ENCODE measurements at places on chromosomes 1 and 21.

GRCh38 chr1:239287296-239287695, 99.1 kb upstream of the CHRM3 start:
- DNase-seq = no peak

GRCh38 chr1:109689844-109690405, 2.3 kb downstream of the GSTM1 start:
- DNase-seq = no peak

DNA sequence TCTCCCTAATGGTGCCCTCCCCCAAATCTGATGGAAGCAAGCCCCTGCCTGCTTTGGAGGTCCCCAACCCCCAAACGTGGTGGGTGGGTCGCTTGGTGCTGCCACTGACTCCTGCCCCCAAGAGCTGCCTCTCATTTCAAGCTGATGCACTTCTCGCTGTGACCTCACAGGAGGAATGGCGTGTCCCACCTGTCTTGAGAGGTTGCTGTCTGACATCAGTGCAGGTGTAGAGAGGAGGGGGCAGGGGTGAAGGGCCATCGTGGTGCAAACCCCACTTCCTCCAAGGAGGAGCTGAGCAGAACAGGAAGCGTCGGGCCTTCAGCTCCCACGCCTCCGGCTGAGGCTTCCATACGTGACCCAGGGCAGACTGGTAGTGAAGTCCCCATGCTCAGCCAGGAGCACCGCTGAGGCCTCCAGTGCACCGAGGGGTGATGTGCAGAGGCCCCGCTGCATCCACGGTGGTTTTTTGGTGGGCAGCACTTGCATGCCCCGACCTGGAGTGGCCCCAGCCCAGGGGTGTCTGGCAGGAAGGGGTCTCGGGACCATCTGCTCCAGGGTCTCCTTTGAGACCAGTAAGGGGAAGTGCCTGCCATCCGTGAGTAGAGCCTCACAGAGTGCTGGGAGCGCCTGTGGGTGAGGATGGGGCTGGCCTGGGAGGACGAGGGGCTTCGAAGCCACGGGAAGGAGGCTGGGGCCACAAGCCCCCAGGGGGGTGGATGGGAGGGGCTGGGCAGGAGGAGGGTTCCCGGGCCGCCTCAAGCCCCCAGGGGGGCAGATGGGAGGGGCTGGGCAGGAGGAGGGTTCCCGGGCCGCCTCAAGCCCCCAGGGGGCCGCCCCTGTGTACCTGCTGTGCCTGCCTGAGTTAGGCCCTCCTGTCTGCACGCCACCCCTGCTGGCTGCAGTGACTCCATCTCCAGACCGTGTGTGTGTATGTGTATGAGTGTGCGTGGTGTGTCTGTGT, 39.8 kb downstream of the WDR4 start:
- DNase-seq = no peak

- DNase-seq = no peak
Observed at GRCh38 chr1:161185282-161185682, 8.0 kb upstream of the B4GALT3 start.

- no peak for DNase-seq
Observed at GRCh38 chr1:205309741-205310140, 11.8 kb downstream of the NUAK2 start.

DNA sequence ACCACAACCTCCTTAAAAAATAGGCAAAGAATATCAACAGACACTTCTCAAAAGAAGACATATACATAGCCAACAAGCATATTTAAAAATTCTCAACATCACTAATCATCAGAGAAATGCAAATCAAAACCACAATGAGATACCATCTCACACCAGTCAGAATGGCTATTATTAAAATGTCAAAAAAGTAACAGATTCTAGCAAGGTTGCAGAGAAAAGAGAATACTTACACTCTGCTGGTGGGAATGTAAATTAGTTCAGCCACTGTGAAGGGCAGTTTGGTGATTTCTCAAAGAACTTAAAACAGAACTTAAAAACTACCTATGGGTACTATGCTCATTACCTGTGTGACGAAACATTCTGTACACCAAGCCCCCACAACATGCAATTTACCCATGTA, 20.7 kb downstream of the CD1B start:
- no peak for DNase-seq

DNA sequence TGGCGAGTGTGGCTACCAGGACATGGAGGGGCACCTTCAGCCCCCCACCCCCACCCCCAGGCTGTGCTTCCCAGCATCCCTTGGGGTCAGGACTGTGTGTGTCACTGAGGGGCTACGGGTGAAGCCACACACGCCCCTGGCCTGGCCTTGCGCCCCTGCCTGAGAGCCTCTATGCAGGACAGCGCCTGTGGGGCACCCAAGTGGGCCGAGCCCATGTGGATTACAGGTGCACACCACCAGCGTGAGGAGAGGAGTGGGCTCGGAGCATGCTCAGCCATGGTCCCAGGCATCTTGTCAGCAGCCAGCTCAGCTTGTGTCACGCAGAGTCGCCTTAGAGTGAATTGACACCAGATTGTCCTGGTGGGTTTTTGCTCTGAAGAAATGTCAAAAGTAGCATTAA, 27.9 kb downstream of the FAAP20 start:
- no peak for DNase-seq

GRCh38 chr1:156430303-156430702, 61.3 kb downstream of the RHBG start:
- peak; percentile 31 for DNase-seq

- no peak for DNase-seq
Observed at GRCh38 chr1:172342584-172343239, 77.8 kb upstream of the C1orf105 start.

DNA sequence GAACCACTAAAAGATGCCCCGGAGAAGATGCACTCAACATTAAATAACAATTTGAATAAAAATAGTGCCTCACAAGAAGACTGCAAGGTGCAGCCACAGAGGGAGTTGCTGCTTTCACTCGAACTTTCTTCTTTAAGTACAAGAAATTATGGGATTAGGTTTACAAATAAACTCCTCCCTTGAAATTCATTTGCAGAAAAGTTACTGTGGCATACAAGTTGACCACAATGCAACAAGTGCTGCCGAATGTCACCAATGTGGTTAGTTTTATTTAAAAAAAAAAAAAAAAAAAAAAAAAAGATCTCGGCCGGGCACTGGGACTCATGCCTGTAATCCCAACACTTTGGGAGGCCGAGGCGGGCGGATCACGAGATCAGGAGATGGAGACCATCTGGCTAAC, 76.8 kb upstream of the RAB4A start:
- DNase-seq = no peak

GRCh38 chr1:224524679-224525078, 90.1 kb upstream of the WDR26 start:
- DNase-seq = no peak

DNA sequence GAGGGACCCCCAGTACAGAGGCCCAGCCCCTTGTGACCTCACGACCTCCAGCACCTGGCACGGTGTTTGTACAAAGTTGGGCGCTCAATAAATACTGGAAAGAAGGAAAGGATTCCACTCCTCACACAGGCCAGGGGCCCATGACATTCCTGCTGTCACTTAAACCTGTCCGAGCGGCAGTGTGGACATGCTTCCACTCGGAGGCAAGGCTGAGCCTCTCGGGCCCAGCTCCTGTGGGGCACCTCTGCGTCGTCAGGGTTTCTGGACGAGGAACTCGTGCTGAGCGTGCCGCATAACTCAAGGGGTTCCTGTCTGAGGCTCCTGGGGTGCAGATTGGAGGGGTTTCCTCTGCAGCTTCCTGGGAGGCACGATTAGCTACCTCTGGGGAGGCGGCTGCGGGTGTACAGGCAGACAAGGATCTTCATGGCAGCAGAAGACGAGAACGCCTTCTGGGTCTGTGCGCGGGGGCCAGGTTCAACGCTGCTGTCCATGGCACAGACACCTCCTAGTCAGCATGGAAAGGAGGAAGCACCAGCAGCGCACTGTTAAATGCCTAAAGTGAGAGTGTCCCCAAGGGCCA, 3.6 kb upstream of the SMIM1 start:
- no peak for DNase-seq

- DNase-seq = peak; percentile 87
Observed at GRCh38 chr1:154325583-154326545, 539 bp downstream of the ATP8B2 start.

DNA sequence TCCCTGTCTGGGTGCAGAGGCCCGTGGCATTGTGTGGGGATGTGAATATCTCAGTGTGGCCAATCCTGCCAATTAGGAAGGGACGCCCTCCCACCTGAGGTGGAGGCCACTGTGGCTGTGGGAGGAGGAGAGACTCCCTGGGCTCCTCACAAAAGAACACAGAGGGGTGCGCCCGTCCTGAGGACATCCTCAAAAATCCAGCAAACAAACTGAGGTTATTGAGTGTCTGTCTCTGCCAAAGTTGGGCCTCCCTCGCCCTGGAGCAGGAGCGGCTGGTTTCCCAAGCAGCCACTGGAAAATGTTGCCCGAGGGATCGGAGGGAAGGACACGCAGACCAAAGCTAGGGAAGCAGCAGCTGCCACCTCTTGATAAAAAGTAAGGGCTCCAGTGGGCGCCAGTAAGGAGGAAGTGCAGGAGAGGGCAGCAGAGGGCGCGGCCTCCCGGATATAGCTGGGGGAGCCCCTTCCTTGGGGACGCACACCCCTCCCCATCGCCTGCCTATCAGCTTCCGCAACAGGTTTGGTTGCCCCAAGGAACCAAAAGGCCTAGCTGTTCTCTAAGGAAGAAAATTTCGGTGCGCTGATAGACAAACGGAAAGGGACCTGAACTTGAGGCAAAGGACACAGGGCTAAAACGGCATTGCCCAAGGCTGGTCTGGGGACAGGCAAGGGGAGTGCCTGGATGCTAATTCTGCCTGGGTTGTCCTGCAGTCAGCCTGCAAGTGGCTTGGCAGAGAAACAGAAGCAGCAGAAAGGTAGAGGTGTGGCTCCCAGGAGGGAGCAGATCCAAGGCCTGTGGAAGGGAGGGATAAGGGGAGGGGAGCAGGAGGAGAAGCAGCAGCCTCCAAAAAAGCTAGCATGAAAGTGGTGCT, 1.7 kb upstream of the GRIK3 start:
- peak; percentile 63 for DNase-seq

GRCh38 chr21:15848634-15849560, 119.1 kb downstream of the USP25 start:
- DNase-seq = no peak

GRCh38 chr1:245054507-245055270, 100.1 kb upstream of the KIF26B start:
- DNase-seq = no peak

DNA sequence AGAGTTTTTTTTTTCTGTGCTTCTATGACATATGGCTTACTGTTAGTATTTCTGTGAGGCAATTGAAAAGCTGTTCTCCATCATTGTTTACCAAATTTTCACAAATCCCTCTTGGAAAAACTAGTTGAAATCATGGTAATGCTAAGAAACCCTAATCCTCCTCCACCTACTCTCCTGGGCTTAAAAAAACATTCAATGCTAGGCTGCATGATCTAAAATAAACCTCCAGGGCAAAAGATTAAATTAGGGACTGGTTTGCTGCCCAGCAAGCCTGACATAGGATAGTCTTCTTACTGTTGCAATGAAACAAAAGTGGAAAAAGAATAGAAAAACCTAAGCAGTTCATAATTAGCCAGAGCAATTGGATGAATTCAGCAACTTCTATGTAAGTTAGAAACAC, 16.1 kb downstream of the C1orf52 start:
- no peak for DNase-seq

- no peak for DNase-seq
Observed at GRCh38 chr1:27832762-27833161, 2.2 kb downstream of the PPP1R8 start.

- DNase-seq = no peak
Observed at GRCh38 chr1:169392406-169392805, 24.4 kb downstream of the BLZF1 start.

- DNase-seq = no peak
Observed at GRCh38 chr1:167994560-167994959, 57.7 kb upstream of the MPC2 start.

- DNase-seq = no peak
Observed at GRCh38 chr1:59695252-59695651, 119.5 kb upstream of the HOOK1 start.
